ENCODE measurements at places on chromosomes 3 and 15. TPM values are rescaled to one million over a fixed set of nuclear protein-coding genes. Genes with fewer than 3 reads are reported as not detected.

SYNPR gene
- not detected for total RNA-seq

ALDH1A2 gene
- 0.33 TPM for total RNA-seq

ONECUT1 gene
- 0.11 TPM for total RNA-seq

WNT5A gene
- 0.87 TPM for total RNA-seq

ASB14 gene
- not detected for total RNA-seq

SUCNR1 gene
- total RNA-seq, result 0.17 TPM

ARPP19 gene
- total RNA-seq, result 110 TPM

UROC1 gene
- not detected for total RNA-seq

RLBP1 gene
- total RNA-seq, result not detected

WDR76 gene
- 13.2 TPM for total RNA-seq

MED12L gene
- total RNA-seq, result 0.50 TPM

IGSF10 gene
- total RNA-seq, result 0.49 TPM

CPLX3 gene
- not detected for total RNA-seq

THSD4 gene
- total RNA-seq, result 21.4 TPM

PLAAT1 gene
- not detected for total RNA-seq

MCF2L2 gene
- not detected for total RNA-seq

PPP1R2 gene
- 13.0 TPM for total RNA-seq

All from A549 treated with RU486 at 1 μM for 4 hours (cell line).